Fibroblast of mammary gland (primary cell): ENCODE measurements at places on chromosomes 4 and X.
A peak's percentile ranks its signal among the peaks of the same experiment; 100 is the strongest.

DNA sequence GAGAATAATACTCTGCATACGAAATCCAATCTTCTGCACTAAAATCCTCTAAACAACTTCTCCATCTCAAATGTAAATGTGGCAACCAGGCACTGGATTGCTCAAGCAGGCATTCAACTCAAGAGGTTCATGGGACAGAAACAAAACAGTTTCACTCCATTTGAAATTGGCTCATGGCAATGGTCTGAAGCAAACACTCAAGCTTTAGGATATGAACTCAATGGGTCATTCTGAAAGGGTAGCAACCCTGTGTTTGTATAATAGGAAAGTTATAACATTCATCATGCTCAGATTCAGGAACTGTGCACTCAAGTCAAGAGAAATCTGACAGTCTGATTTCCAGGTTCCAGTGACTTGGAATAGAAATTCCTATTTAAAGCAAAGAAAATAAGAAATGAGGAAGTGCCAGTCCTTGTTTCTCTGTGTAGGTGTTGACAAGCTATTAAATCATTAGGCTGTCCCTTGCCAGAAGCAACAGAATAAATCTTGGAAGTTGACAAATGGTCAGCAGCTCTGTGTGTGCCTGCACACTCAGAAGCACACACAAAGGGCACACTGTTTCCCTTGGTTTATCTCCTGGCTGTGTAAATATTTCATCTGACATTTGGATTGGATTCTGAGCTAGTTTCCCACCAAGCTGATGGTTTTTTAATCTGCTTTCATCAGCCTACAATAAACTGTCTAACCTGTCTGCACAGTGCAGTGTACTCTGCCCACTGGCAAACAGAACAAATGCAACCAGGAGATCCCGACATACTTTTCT is 75.9 kb upstream of the CITED1 start:
- DNase-seq: peak; percentile 17

DNA sequence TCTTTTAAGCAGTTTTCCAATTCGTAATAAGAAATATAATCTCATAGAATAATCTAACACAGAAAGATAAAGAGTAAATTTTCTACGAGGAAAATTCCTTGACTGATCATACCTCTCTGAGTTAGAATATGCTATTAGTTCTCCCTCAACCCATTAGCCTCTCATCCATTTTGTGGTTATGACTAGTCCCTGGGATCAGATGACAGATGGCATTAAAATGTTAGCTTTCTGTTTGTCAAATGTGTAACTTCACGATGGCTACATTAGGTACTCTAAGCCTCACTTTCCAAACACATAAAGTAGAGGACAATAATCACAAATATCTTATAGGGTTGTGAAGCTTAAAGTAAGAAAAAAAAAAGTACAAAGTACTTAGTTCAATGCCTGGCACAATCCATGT is 112.2 kb downstream of the ZAR1 start:
- DNase-seq: peak; percentile 69

GRCh38 chr4:1985780-1986577 is 22.8 kb downstream of the NELFA start:
- no peak for DNase-seq

- DNase-seq: peak; percentile 28
Measured at GRCh38 chr4:85842540-85842939, 367.6 kb downstream of the ARHGAP24 start.

DNA sequence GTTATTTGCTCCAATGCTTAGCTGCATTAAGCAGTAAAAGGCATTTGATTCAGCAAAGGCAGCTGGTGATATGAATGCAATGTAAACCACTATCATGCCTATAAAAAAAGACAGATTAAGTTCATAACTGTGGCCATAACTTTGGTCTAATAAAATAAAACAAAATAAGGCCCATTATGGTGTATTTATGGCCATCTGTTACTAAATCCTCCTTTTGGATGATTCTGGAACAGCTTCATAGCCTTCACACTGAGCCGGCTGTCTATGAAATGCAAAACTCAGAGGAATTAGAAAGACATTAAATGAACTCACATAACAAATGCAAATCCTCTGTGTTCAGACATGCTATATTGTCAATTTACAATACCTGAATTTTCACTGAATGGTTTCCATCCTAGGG is 223.7 kb upstream of the FAT4 start:
- no peak for DNase-seq

DNA sequence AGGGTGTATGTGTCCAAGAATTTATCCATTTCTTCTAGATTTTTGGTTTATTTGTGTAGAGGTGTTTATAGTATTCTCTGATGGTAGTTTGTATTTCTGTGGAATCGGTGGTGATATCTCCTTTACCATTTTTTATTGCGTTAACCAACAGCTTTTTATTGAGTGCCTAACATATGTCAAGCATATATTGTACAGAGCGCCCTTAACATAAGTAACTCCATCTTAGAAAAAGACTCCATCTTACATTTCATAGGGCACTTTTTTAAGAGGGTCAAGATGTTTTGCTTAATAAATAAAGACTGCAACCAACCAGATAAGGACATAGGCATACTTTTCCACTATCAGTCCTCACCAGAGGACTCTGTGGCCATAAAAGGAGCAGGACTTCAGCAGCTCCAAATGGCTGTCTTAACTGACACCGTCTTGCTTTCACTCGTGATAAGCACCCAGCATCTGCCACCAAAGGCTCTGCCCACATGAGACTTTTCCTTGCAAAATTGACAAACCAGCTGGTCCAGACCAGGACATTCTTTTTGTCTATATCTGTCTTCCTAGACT is 75.0 kb downstream of the HS6ST2 start:
- DNase-seq: no peak

DNA sequence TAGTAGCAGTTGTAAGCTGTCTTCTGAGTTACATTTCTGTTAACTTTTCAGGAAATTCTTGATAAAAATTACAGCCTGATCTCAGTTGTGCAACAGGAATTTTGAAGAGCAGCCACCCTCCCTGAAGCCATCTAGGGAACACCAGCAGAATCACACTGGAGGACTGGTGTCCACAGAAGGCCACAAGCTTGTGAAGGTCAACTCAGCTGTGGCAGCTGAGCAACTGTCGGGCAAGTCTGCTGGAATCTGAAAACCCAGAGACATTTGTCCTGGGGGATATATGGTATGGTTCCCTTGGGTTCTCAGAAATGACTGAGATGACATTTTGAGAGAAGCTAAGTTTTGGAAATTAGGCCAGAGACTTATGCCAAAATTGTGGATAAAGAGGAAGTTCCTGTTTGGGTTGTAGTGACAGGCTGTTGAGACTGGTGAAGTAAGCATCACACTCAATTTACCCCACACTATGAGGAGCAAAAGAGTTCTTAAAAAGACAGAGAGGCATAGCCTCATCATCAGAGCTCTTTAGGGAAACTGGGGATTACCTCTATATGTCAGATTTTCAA is 78.1 kb upstream of the TNIP3 start:
- no peak for DNase-seq

- no peak for DNase-seq
Measured at GRCh38 chr4:150044517-150044916, 33.7 kb upstream of the DCLK2 start.

GRCh38 chrX:23885803-23886202 is 21.9 kb downstream of the APOO start:
- no peak for DNase-seq

DNA sequence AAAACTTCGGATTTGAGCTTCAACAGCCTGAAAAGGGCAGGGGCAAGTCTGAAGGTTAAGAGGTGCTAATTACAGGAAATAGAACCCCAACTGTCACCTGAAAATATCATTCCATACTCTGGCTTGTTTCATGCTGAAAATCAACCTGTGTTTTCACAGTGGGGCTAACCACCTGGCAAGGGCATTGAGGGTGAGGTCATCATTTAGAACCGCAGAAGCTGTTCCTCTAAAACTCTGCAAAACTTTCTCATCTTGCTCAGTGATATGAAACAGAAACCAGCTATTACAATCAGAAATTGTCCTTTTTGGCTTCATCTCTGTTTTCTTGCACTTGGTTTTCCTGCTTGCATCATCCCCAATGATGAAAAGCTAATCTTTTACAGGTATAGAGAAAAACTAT is 247.6 kb downstream of the DCLK2 start:
- DNase-seq: no peak

GRCh38 chrX:110795645-110796406 is at the start of gene CHRDL1:
Gene CHRDL1 (minus strand): TSS chrX:110795817. CDS start chrX:110792181, 3,636 bp downstream.
- peak; percentile 14 for DNase-seq

DNA sequence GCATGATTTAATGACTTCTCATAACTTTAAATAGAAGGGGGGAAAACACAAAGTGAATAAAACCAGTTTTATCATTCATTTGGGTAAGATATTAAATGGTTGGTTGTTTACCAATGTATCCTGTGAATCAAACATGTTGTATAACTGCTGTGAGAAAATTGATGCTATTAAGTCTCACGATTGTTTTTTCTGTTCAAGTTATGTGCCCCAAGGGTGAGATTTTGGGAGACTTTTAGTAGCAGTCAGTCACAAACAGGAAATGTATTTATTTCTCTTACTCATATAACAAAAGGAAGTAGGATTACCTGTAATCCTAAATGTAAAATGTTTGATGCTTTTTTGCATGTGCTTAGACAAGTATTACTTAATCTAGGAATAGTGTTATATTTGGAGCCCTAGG is 39.2 kb downstream of the MTHFD2L start:
- no peak for DNase-seq

- peak; percentile 11 for DNase-seq
Measured at GRCh38 chr4:86564795-86565194, 29.3 kb upstream of the PTPN13 start.

GRCh38 chr4:167606551-167606950 is 372.3 kb upstream of the SPOCK3 start:
- no peak for DNase-seq

DNA sequence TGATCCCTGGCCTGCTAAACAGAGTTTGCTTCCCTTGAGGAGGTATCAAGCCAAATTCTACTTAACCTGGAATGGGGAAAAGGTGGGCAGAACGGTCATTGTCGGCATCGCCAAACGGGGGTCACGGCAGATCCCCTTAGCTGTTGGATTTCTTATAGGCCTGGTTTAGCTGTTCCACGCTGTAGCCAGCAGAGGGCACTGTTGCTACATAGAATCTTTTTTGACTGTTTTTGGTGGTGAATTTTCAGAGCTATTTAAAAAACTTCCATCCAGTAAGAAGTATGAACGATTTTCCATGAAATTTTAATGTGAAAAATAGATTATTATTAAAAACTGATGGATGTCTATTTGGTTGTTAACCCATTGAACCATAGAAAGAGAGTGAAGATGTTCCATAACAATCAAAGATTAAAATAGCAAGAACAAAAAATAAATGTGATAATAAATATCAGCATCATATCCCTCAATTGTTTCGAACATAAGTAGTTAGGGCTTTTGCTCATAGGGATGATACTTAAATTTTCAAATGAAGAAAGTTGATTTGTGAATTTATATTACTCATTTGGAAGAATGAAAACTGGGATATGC is 56.6 kb downstream of the LINC00632 start:
- peak; percentile 80 for DNase-seq

DNA sequence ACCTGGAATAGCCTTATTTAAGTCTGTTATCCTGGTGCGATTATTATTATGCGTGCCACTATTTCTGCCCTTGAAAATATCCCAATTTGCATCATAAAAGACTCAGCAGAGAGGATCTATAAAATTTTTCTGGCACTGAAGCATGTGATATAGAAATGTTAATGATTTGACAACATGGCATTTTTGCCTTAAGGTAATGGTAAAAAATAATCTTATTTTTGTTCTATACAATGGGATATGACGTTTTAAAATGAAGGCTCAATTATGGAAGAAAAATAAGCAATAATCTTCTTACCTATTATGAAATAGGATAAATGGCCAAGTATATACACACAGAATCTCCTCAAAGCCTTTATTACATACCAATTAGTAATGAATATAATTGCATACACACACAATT is 113.5 kb downstream of the PDGFC start:
- DNase-seq: no peak

- DNase-seq: no peak
Measured at GRCh38 chr4:5199912-5200311, 148.6 kb downstream of the STK32B start.

- DNase-seq: no peak
Measured at GRCh38 chr4:47373174-47373573, 90.3 kb downstream of the COMMD8 start.

GRCh38 chr4:7383266-7383665 is 51.5 kb downstream of the PSAPL1 start:
- DNase-seq: no peak

DNA sequence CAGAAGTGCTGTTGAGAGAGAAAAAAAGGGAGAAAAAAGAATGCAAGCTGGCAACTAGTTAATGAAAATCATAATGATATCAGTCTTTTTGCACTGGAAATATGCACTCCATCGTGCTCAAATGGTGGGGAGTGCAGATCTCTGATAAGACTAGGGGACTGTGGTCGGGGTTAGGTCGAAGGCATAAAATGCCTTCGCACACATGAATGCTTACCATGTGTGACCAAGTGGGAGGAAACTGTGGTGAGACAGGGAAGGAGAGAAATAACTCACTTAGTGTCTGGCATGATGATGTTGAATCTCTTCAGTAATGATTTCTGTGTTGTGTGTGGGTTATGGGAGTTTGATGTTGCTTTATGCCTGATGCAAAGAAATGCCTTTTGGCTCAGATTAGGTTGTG is 358.9 kb downstream of the FBXO8 start:
- DNase-seq: no peak

GRCh38 chr4:15116509-15117079 is 114.3 kb downstream of the CPEB2 start:
- no peak for DNase-seq

- peak; percentile 53 for DNase-seq
Measured at GRCh38 chr4:3145234-3145924, 70.9 kb downstream of the HTT start.

DNA sequence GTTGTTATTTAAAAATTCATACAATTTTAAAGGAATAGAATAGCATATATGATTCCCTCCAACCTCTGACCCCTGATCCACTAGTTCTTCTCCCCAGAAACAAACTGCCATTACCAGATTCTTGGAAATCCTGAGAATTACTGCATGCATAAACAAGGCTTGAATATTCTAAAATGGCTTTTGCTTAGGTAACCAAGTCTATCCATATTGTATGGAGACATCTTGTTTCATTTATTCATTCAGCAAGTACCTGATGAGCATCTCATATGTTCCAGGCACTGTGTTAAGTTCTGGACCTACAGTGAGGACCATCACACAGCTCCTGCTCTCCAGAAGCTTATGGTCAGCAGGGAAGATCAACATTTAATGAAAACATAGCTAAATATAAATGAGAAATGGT is 49.4 kb downstream of the TMEM164 start:
- no peak for DNase-seq

GRCh38 chrX:2767631-2768455 is 16.0 kb downstream of the XG start:
- peak; percentile 63 for DNase-seq

DNA sequence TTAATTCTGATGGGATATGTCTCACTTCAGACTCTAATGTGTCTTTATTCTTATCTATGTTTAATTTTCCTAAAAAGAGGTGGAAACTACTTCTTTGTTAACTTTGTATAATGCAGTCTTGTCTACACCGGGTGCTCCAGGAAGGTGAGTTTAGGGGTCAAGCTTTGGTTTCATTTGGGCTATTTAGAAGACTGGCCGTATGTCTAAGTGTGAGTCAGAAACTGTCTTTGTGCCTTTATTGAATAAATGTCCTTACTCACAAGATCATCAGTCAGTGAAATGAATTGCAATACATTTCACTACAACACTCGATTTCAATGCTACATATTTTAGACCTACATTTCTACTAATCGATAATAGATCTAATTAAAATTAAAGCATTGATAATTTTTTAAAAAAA is 56.2 kb downstream of the PROM1 start:
- peak; percentile 63 for DNase-seq

- no peak for DNase-seq
Measured at GRCh38 chr4:102598086-102598761, 97.1 kb downstream of the NFKB1 start.

- DNase-seq: peak; percentile 20
Measured at GRCh38 chrX:108299101-108299591, 139.1 kb downstream of the COL4A6 start.
